ENCODE measurements at places on chromosomes 7 and 10. TPM values are rescaled to one million over a fixed set of nuclear protein-coding genes. Genes with fewer than 3 reads are reported as not detected.

- DNase-seq: peak; percentile 35
- H3K27ac ChIP-seq: no peak overlapping the region
- H3K4me1 ChIP-seq: peaks cover 13% of the 10 kb centered on the region
These were observed 33.3 kb upstream of the SUN1 start for GRCh38 chr7:798921-799470.

GRCh38 chr7:117863618-117864017 is 9.6 kb downstream of the CTTNBP2 start:
- no peaks in the 10 kb centered on the region for H3K4me1 ChIP-seq
- H3K27ac ChIP-seq: no peak overlapping the region
- no peak for DNase-seq
- no peak overlapping the region for H3K4me3 ChIP-seq

DNA sequence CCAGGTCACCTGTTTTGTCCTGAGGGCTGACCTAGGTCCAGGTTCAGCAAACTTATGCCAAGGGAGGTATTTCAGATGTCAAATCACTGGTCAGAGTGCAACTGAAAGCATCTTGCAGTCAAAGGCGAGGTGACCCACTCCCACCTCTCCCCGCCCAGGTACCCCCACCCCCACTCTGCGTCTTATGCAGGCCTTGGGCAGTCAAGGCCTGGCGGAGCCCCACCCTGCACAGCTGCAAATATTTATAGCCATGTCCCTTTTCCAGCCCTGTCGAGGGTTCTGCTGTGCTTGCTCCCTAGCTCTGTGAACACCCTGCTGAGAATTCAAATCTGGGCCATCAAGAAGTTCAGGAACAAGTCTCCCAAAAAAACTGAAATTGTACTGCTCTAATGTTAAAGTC is 40.6 kb upstream of the BMPR1A start:
- no peaks in the 10 kb centered on the region for H3K27me3 ChIP-seq
- DNase-seq: no peak
- H3K4me3 ChIP-seq: no peak overlapping the region
- peaks cover 3% of the 10 kb centered on the region for H3K4me1 ChIP-seq
- no peak overlapping the region for H3K27ac ChIP-seq

DNA sequence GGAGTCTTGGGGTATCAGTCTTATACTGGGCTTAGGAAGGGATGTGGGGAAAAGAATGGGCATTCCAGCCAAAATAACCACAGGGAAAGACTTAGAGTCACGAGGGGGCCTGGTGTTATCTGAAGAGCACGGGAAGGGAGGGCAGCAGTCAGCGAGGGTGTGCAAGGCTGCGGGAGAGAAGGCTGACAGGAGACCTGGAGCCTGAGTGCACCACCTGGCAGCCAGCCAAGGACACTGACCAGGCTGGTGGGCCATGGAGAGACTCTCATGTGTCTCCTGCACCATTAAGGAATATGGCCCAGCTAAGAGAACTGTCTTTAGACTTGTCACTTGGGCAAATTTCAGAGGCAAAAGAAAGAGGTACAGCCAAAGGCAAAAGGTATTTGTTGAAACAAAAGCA is 69.6 kb downstream of the PKD1L1 start:
- no peaks in the 10 kb centered on the region for H3K27me3 ChIP-seq
- peaks cover 3% of the 10 kb centered on the region for H3K4me1 ChIP-seq
- H3K27ac ChIP-seq: no peak overlapping the region
- no peaks in the 10 kb centered on the region for H3K36me3 ChIP-seq
- no peak for DNase-seq

GRCh38 chr7:112753298-112753697 is 36.9 kb downstream of the TMEM168 start:
- H3K4me3 ChIP-seq: no peak overlapping the region
- no peak for DNase-seq
- H3K27me3 ChIP-seq: no peaks in the 10 kb centered on the region
- no peak overlapping the region for H3K27ac ChIP-seq
- H3K36me3 ChIP-seq: no peaks in the 10 kb centered on the region

- DNase-seq: no peak
- no peaks in the 10 kb centered on the region for H3K4me1 ChIP-seq
- H3K27me3 ChIP-seq: no peaks in the 10 kb centered on the region
- H3K27ac ChIP-seq: no peak overlapping the region
- no peak overlapping the region for H3K4me3 ChIP-seq
These were observed 55.2 kb downstream of the SAMD9 start for GRCh38 chr7:93062599-93062998.

DNA sequence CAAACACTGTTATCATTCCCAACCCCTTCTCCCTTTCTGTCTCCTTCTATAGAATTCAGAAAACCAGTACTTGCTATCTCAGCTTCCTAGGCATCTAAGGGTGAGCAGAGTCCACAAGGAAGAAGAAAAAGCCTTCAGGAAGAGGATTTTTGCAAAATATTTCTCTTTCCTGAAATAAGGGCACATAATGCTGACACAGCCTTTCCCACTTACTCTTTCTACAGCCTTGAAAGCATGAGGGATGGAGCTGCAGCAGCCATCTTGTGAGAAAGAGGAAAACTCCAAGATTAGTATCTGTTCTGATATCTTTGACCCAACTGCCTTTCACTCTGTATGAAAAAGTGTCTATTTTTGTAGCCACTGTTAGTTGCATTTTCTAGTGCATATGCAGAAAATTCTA is 826.2 kb downstream of the KCNMA1 start:
- H3K27ac ChIP-seq: no peak overlapping the region
- H3K4me1 ChIP-seq: no peaks in the 10 kb centered on the region
- DNase-seq: no peak
- no peak overlapping the region for H3K4me3 ChIP-seq

- H3K27ac ChIP-seq: no peak overlapping the region
- H3K4me3 ChIP-seq: no peak overlapping the region
- H3K36me3 ChIP-seq: no peaks in the 10 kb centered on the region
- DNase-seq: peak; percentile 27
- H3K27me3 ChIP-seq: no peaks in the 10 kb centered on the region
- no peaks in the 10 kb centered on the region for H3K4me1 ChIP-seq
These were observed 24.3 kb upstream of the LARP4B start for GRCh38 chr10:955820-956217.

GRCh38 chr10:54905578-54906192 is 104.7 kb upstream of the PCDH15 start:
- no peaks in the 10 kb centered on the region for H3K4me1 ChIP-seq
- no peak for DNase-seq
- H3K36me3 ChIP-seq: no peaks in the 10 kb centered on the region
- no peak overlapping the region for H3K27ac ChIP-seq

DNA sequence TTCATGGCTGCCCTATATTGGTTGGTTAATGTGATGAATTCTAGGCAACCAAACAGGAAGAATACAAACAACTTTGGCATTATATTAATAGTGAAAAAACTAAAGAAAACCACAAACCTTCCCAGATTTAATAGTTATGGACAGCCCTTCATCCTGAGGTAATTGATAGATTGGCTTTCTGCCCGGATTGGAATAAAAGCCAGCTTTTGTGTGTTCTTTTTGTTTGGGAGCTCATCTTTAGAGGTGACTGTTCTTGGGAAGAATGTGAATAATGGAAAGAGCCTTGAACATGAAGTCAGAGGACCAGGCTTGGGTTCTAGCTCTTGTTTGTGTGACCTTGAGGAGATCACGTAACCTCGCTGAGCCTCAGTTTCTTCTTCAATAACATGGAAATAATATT is 92.3 kb downstream of the VTI1A start:
- no peak overlapping the region for H3K4me3 ChIP-seq
- H3K27me3 ChIP-seq: no peaks in the 10 kb centered on the region
- DNase-seq: no peak
- no peaks in the 10 kb centered on the region for H3K4me1 ChIP-seq
- no peaks in the 10 kb centered on the region for H3K36me3 ChIP-seq

- H3K36me3 ChIP-seq: no peaks in the 10 kb centered on the region
- H3K27ac ChIP-seq: no peak overlapping the region
- no peak for DNase-seq
These were observed 13.6 kb upstream of the FOXL3 start for GRCh38 chr7:276230-276835.

GRCh38 chr7:6234384-6234783 is 38.0 kb downstream of the CYTH3 start:
- no peak overlapping the region for H3K27ac ChIP-seq
- DNase-seq: no peak
- H3K36me3 ChIP-seq: no peaks in the 10 kb centered on the region
- H3K27me3 ChIP-seq: no peaks in the 10 kb centered on the region
- peaks cover 7% of the 10 kb centered on the region for H3K4me1 ChIP-seq
- no peak overlapping the region for H3K4me3 ChIP-seq

DNA sequence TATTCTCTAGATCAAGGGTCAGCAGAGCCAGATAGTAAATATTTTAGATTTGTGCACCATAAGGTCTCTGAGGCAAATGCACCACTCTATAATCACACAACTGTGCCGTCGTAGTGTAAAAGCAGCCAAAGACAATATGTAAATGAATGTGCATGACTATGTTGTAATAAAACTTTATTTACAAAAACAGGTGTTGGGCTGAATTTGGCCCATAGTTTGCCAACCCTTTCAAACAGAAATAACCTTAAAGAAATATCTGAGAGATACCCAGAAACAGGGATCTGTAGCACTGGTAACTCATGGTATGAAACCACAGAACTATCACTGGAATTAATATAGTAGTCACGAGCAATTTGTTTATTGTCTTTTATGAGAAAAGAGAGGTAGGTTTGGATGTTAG is 86.0 kb downstream of the ARID5B start:
- no peak overlapping the region for H3K4me3 ChIP-seq
- no peaks in the 10 kb centered on the region for H3K27me3 ChIP-seq
- H3K27ac ChIP-seq: no peak overlapping the region
- no peak for DNase-seq

GRCh38 chr7:78473571-78474301 is 675.2 kb downstream of the PHTF2 start:
- no peak overlapping the region for H3K27ac ChIP-seq
- H3K4me1 ChIP-seq: no peaks in the 10 kb centered on the region
- H3K27me3 ChIP-seq: no peaks in the 10 kb centered on the region
- H3K36me3 ChIP-seq: no peaks in the 10 kb centered on the region
- DNase-seq: no peak
- H3K4me3 ChIP-seq: no peak overlapping the region

- no peaks in the 10 kb centered on the region for H3K36me3 ChIP-seq
- no peak overlapping the region for H3K27ac ChIP-seq
- no peaks in the 10 kb centered on the region for H3K4me1 ChIP-seq
- no peak overlapping the region for H3K4me3 ChIP-seq
- no peaks in the 10 kb centered on the region for H3K27me3 ChIP-seq
These were observed 25.8 kb downstream of the EMX2 start for GRCh38 chr10:117568334-117568733.

- H3K4me1 ChIP-seq: peaks cover 10% of the 10 kb centered on the region
- no peaks in the 10 kb centered on the region for H3K27me3 ChIP-seq
- no peak overlapping the region for H3K4me3 ChIP-seq
- H3K27ac ChIP-seq: no peak overlapping the region
- DNase-seq: no peak
- no peaks in the 10 kb centered on the region for H3K36me3 ChIP-seq
These were observed 4.2 kb downstream of the BNIP3 start for GRCh38 chr10:131977323-131978096.

GRCh38 chr7:106344211-106344610 is 59.4 kb upstream of the NAMPT start:
- H3K27ac ChIP-seq: no peak overlapping the region
- no peak for DNase-seq
- H3K36me3 ChIP-seq: no peaks in the 10 kb centered on the region
- H3K27me3 ChIP-seq: no peaks in the 10 kb centered on the region
- H3K4me3 ChIP-seq: no peak overlapping the region

DNA sequence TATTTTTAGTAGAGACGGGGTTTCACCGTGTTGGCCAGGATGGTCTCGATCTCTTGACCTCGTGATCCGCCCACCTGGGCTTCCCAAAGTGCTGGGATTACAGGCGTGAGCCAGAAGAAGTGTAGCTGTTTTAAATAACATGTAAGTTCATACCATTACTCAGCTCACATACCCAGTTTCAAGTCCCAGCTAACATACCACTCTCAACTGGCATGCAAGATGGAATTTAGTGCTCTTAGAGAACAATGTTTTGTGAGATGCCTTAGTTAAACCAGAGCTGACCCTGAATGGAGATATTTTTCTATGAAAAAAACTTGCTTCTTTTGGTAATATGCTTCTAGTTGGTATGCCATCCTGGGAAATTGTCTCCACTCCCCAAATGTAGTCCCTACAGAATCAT is 37.3 kb downstream of the HBP1 start:
- H3K27ac ChIP-seq: no peak overlapping the region
- H3K36me3 ChIP-seq: no peaks in the 10 kb centered on the region
- no peak overlapping the region for H3K4me3 ChIP-seq

GRCh38 chr10:1256432-1256725 is 200.2 kb downstream of the WDR37 start:
- no peak for DNase-seq
- no peaks in the 10 kb centered on the region for H3K36me3 ChIP-seq
- no peak overlapping the region for H3K27ac ChIP-seq
- no peaks in the 10 kb centered on the region for H3K4me1 ChIP-seq
- no peak overlapping the region for H3K4me3 ChIP-seq
- no peaks in the 10 kb centered on the region for H3K27me3 ChIP-seq

- H3K27me3 ChIP-seq: no peaks in the 10 kb centered on the region
- H3K27ac ChIP-seq: no peak overlapping the region
- no peaks in the 10 kb centered on the region for H3K4me1 ChIP-seq
- no peaks in the 10 kb centered on the region for H3K36me3 ChIP-seq
- DNase-seq: no peak
These were observed 1.6 kb upstream of the TEX36 start for GRCh38 chr10:125684581-125684980.

- no peak for DNase-seq
- H3K4me1 ChIP-seq: no peaks in the 10 kb centered on the region
- H3K27me3 ChIP-seq: no peaks in the 10 kb centered on the region
- no peak overlapping the region for H3K4me3 ChIP-seq
- H3K27ac ChIP-seq: no peak overlapping the region
These were observed 146.1 kb upstream of the FRMD4A start for GRCh38 chr10:14476641-14477407.

GRCh38 chr7:127629268-127629854 is 11.4 kb upstream of the PAX4 start:
- H3K4me1 ChIP-seq: no peaks in the 10 kb centered on the region
- H3K27ac ChIP-seq: no peak overlapping the region
- H3K27me3 ChIP-seq: no peaks in the 10 kb centered on the region
- DNase-seq: no peak
- H3K36me3 ChIP-seq: no peaks in the 10 kb centered on the region

DNA sequence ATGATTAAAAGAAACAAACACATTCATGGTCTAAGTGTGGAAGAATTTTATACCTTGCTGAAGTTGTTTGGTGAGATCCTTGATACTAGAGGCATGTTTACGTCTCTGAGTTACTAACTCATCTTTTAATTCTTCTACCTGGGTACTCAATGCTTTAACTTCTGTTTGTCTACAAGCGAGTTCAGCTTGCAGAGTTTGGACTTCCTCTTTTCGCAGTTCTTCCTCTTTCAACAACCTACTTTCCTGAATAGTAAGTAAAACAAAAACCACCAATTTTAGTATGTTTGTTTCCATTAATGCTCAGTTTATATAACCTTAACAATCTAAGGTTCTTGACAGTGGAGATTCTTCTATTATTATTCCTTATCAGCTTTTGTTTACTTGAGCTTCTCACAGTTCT is 42.9 kb downstream of the CCDC186 start:
- no peak overlapping the region for H3K4me3 ChIP-seq
- DNase-seq: no peak
- H3K27ac ChIP-seq: no peak overlapping the region
- no peaks in the 10 kb centered on the region for H3K27me3 ChIP-seq
- no peaks in the 10 kb centered on the region for H3K36me3 ChIP-seq
- H3K4me1 ChIP-seq: no peaks in the 10 kb centered on the region

Gene ADCY1
- 0.94 TPM for total RNA-seq

Gene PRKAR2B
- 43.5 TPM for total RNA-seq

Gene OR9A2
- total RNA-seq: not detected

Gene VSIR
- total RNA-seq: 45.7 TPM

Gene GPR26
- total RNA-seq: not detected

Gene FBXL13
- total RNA-seq: 5.6 TPM

Gene FAM237B
- not detected for total RNA-seq

Gene AOAH
- total RNA-seq: 5.3 TPM

Gene MEOX2
- total RNA-seq: 1.5 TPM

Gene WDR91
- total RNA-seq: 30.1 TPM

All from ovary (tissue), 10 donors.